ENCODE measurements at places on chromosomes 1 and 21. TPM values are rescaled to one million over a fixed set of nuclear protein-coding genes. Genes with fewer than 3 reads are reported as not detected.

GRCh38 chr1:159483501-159483900, 44.0 kb downstream of the OR10J1 start:
- no peak overlapping the region for H3K4me3 ChIP-seq
- H3K36me3 ChIP-seq, result no peaks in the 10 kb centered on the region
- H3K27me3 ChIP-seq, result no peaks in the 10 kb centered on the region
- H3K4me1 ChIP-seq, result no peaks in the 10 kb centered on the region
- no peak overlapping the region for H3K27ac ChIP-seq
- no peak for DNase-seq

- H3K27me3 ChIP-seq, result no peaks in the 10 kb centered on the region
- no peak overlapping the region for H3K4me3 ChIP-seq
- DNase-seq, result no peak
- H3K27ac ChIP-seq, result no peak overlapping the region
Observed at GRCh38 chr1:236520445-236521005, 3.3 kb upstream of the LGALS8 start.

DNA sequence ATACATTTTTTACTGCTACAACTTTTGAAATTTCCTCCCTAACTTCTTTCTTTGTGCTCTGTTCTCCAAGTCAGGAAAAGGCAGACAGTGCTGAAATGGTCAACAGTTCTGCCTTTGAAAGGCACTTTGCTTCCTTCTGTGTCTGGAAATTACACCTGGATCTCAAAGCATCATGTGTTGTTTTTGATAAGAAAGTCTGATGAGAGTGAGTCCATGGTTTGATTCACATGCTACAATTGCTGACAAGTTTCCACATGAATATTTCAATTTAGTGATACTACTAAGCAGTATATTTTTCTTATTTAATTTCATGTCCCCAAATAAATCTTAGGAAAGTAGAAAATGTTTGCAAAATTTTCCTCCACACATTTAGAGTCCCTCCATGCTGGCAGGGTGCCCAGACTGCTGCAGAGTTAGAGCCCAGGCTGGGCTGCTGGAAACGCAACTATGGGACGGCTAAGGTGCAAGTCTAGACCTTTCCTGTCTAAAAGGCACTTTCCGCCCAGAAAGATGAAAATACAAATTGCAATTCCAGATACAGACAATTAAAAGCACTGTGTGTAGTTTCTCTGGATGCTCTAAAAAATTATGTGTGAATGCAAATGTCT, 96.6 kb upstream of the RUNX1 start:
- no peak overlapping the region for H3K4me3 ChIP-seq
- no peaks in the 10 kb centered on the region for H3K27me3 ChIP-seq
- no peaks in the 10 kb centered on the region for H3K4me1 ChIP-seq

GRCh38 chr21:17609681-17610080, 3.0 kb downstream of the BTG3 start:
- H3K27ac ChIP-seq, result peak overlapping the region; percentile 91
- DNase-seq, result no peak
- H3K4me1 ChIP-seq, result peaks cover 2% of the 10 kb centered on the region
- no peaks in the 10 kb centered on the region for H3K36me3 ChIP-seq
- no peaks in the 10 kb centered on the region for H3K27me3 ChIP-seq
- no peak overlapping the region for H3K4me3 ChIP-seq

GRCh38 chr1:34425785-34426184, 249.1 kb downstream of the C1orf94 start:
- H3K4me3 ChIP-seq, result no peak overlapping the region
- H3K4me1 ChIP-seq, result no peaks in the 10 kb centered on the region
- no peaks in the 10 kb centered on the region for H3K27me3 ChIP-seq
- no peak for DNase-seq
- H3K36me3 ChIP-seq, result no peaks in the 10 kb centered on the region
- H3K27ac ChIP-seq, result no peak overlapping the region

ZMYND12 gene
- not detected for total RNA-seq

All from uterus (tissue), 4 donors.